Astrocyte (in vitro differentiated cells and primary cell): ENCODE measurements at places on chromosomes 12 and 14.

DNA sequence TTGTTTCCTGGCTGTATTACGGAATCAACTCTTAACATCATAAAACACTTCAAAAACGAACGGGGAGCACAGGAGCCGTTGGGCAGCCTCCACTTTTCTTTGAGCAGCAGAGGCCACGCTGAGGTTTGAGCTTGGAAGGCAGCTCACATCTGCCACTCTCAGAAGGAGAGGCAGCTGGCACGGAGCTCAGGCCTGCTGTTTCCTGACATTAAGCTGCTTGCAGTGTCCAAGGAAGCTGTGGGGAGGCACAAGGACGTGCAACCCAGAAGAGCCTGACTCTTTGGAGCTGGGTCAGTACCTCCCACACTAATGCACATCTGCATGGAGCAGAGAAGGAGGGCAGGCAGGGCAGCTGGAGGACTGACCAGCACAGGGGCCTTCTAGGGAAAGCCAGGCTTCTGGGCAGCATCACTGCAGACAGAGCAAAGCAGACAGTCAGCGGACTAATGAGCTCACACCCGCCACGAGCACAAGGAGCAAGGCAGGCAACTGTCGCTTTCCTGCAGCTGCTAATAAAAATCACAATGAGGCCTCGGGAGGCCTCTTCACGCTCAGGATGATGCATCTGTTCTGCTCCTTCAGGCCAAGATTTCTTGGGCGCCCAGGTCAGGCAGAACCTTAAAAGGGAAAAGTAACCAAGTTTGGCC, 211.1 kb downstream of the GLT1D1 start:
- no peak for DNase-seq

DNA sequence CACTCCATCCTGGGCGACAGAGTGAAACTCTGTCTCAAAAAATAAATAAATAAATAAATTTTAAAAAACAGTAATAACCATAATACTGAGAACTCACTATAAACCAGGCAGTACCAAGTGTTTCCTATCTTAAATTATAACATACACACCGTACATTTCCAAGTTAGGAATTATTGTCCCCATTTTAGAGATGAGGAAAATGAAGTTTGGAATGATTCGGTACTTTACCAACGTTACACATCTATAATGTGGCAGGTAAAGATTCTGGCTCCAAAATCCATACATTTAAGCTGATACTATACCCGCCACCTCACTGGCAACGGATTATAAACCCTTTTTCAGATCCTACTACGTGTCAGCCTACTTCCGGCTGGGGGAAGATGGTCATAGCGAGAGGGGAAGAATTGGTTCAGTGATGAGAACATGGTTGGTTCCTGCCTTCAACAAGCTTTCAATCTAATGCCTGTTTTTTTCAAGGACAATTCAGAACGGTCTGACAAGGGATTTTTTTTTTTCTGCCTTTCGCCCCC, 105.9 kb upstream of the ATF7IP start:
- DNase-seq: no peak

GRCh38 chr12:4734625-4735340, 14.6 kb downstream of the GALNT8 start:
- DNase-seq: no peak

DNA sequence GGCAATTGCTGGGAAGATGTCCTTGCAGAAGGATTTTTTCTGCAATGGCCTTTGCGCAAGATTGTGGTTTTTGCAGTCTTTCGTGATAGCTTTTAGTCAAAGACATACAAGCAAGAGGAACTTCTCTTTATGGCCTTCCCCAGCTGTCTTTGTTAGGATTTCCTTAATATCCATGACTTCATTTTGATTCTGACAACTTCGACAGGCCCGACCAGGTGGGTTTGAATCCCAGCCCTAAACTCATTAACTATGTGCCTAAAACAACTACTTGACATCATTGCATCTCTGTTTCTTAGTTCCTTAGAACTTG, 13.3 kb upstream of the VRK1 start:
- DNase-seq: peak; percentile 26

- DNase-seq: peak; percentile 88
Measured at GRCh38 chr14:72781561-72782508, 112.1 kb downstream of the DPF3 start.

GRCh38 chr12:99119943-99120342, 474.9 kb downstream of the APAF1 start:
- no peak for DNase-seq

GRCh38 chr14:105537580-105538474, 11.4 kb downstream of the TMEM121 start:
- DNase-seq: no peak

GRCh38 chr12:110073049-110073831, 24.9 kb upstream of the C12orf76 start:
- DNase-seq: no peak

DNA sequence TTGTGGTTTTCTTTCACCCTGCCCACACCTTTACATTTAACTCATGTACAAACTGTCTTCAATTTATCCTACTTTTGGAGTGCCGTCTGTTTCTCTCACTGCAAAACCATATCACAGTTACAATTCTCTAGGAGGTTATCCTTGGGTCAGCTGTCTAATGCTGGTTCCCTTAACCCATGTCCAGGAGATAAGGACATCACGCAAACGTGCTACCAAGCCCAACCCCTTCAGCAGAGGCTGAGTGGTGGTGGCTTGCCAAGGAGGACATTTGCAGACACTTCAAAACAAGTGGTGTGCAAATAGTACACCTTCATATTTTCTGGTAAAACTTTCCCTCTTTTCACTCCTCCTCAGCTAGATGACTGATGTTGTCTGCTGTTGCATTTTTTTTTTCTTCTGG, 167.9 kb downstream of the PAX9 start:
- no peak for DNase-seq

- no peak for DNase-seq
Measured at GRCh38 chr14:69260861-69261564, 1.1 kb downstream of the GALNT16 start.

GRCh38 chr14:99982537-99983250, 82.5 kb upstream of the EVL start:
- DNase-seq: peak; percentile 29

DNA sequence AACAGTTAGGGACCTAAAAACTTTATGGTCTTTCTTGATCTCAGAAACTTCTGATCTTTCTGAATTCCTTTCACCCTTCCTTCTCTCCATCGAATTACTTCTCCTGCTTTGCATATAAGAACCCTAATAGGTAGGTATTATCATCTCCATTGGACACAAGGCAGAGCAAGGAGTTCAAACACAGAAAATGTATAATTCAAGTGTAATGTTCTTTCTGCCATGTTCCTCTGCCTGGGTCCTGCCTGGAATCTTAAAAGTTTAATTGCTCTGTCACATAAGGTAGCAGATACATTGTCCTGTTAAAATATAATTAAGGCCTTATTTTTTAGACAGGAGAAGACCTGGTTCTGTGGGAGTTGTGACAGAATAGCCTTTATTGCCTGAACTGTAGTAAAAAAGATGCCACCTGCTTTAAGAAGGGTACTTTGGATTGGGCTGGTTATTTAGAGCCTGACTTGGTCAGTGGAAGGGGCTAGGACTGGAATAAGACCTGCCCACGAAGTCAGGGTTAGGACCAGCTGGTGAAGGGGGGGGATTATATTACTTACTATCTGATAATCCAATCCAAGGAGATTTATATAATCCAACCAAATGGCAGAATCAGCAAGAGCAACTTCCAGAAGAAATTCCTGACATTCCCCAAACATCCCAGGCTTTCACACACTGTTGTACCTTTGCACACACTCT, 10.4 kb downstream of the G2E3 start:
- peak; percentile 18 for DNase-seq

DNA sequence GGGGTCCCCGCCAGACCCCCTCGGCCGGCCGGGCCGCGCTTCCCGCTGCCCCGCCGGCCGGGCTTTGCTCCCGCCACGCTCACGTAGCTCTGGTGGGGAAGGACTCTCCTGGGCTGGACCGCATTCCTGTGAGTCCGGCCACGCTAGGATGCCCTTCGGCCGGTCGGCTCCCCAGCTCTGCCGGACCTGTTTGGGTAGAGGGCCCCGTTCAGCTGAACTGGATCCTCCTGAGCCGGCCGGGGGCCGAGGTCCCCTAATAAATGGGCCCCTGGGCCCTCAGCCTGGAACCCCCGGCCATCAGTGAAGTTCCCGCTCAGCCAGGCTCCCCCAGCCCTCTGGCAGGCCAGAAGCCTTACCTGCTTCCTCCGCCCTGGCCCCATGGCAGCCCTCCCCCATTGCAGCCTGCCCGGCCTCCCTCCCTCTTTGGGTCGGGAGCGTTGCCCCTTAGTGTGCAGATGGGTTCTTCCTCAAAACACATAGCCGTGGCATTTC, 593 bp downstream of the UNC119B start:
- no peak for DNase-seq

GRCh38 chr12:31591380-31591901, 505 bp upstream of the DENND5B start:
- DNase-seq: no peak

- DNase-seq: no peak
Measured at GRCh38 chr14:52844262-52845060, 53.1 kb upstream of the GNPNAT1 start.

GRCh38 chr14:69693801-69694729, 72.9 kb upstream of the SRSF5 start:
- DNase-seq: no peak

- DNase-seq: peak; percentile 99
Measured at GRCh38 chr12:52924764-52925716, 20.2 kb upstream of the KRT8 start.

DNA sequence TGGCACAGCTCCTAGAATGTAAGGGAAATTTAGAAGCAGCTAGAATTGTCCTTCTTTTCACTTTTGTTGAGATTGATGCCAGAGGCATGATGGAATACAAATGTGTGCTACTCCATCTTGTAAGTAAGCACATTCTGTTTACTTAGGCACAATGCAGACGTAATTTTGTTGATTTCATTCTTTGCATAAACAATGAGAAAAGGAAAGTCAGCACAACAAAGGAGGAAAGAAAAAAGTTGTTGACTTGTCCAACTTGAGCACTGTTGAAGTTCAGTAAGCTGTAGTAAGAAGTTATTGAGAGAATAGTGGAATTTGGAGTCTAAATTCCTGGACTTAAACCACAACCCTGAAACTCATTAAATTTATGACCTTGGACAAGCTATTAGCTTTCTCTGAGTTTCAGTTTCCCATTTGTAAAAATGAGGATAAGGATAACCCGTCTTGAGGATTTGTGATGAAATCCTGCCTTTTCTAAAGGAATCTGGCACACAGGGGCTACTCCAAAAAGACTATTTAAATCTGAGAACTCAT, 19.4 kb upstream of the CNTN1 start:
- no peak for DNase-seq

DNA sequence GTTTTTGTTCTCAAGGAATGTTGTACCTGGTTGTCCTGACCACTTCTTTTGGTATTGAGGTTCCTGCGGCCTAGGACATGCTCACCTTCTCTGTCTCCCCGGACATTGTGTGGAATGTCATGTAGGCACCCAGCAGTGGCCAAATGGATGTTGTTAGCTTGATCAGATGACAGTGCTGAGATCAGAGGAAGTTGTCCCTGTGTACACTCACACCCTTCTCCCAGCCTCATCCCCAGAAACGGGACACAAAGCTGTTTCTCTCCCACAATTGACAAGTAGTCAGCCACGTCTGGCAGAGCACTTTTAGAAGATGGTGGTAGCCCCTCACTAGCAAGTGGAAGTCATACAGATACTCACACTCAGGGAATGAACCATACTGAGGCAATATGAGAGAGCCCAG, 3.0 kb downstream of the PLEKHH1 start:
- no peak for DNase-seq

- DNase-seq: no peak
Measured at GRCh38 chr12:13530966-13531365, 334.4 kb downstream of the EMP1 start.

DNA sequence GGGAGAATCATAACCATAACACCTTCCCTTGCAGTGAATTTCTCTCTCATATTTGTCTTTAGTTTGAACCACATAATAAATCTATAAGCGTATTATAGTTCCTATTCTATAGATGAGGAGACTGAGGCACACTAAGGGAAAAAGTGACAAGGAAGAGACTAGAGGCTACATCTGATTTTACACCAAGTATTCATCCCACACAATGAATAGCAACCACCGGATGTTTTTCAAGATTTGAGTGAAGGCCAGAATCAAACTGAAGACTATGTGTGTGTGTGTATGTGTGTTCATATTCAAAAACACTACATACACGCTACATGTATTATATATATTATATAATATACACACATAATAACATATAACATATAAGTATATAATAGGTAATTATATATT, 4.7 kb downstream of the ASB2 start:
- no peak for DNase-seq

- no peak for DNase-seq
Measured at GRCh38 chr12:57315681-57316080, 64.7 kb upstream of the STAC3 start.

GRCh38 chr12:124053851-124054250, 80.8 kb downstream of the ZNF664 start:
- DNase-seq: peak; percentile 63

DNA sequence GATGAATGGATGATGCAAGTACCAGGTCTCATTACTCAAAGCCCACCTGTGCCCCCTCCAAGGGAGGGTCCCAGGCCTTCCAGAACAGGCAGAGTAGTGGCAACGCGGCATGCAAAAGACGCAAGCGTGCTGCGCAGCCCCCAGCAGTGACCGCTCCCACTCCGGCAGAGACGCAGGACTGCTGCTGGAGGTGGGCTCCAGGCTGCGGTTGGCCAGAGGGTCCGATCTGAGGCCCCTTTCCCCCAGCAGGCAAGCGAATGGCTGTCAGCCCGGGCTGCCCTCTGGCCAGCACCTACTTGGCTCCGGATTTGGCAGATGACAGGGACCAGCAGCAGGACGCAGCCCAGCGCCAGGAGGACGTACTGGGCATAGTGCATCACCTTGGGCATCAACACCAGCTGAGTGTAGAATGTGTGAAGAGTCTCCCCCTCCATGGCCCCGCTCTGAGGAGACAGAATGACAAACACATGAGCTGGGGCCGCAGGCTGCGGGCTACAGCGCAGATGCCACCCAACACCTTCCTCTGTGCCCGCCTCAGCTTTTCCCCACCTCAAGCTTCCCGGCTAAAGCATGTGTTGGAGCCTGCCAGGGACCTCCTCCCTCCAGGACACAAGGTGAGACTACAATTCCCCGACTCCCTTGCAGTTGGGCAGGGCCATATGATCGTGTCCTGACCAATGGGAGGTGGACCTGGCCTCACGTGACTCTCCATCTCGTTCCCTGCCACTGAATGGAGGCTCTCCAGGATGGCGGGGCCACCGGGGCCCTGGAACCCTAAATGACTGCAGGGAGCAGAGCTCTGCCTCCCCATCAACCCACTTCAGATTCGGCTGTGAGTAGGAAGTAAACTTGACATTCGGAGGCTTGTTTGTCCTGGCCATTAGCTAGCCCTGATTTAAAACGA, 77.4 kb downstream of the SCARB1 start:
- DNase-seq: peak; percentile 82

GRCh38 chr12:91104812-91105466, 6.4 kb downstream of the LUM start:
- DNase-seq: no peak

- DNase-seq: no peak
Measured at GRCh38 chr14:102317564-102318248, 1.8 kb upstream of the ZNF839 start.

- no peak for DNase-seq
Measured at GRCh38 chr12:112908548-112908947, 1.8 kb downstream of the OAS1 start.
